Stimulated activated naive CD4-positive, alpha-beta T cell treated with Interleukin-2 at 50 U/mL for 16 hours (primary cell): ENCODE measurements at places on chromosomes 1 and 21.
A peak's percentile ranks its signal among the peaks of the same experiment; 100 is the strongest.

GRCh38 chr21:16797540-16797939, 715.3 kb upstream of the CXADR start:
- no peak for DNase-seq

- DNase-seq: no peak
These were observed 269.8 kb downstream of the ZNF648 start for GRCh38 chr1:181791721-181792120.

DNA sequence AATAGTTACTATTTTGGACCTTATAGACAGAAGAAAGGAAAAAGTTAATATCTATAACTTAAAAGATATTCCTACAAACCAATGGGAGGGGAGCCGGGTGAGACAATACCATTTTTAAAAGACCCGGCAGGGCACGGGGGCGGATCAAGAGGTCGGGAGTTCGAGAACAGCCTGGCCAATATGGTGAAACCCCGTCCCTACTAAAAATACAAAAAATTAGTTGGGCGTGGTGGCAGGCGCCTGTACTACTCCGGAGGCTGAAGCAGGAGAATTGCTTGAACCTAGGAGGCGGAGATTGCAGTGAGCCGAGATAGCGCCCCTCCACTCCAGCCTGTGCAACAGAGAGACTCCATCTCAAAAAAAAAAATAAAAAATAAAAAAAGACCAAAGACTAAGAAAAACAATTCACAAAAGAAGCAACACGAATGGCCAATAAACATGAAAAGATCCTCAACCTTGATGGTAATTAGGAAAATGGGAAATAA, 1.2 kb upstream of the PSMB2 start:
- no peak for DNase-seq

- DNase-seq: no peak
These were observed 90.4 kb upstream of the PLPPR4 start for GRCh38 chr1:99173900-99174299.

DNA sequence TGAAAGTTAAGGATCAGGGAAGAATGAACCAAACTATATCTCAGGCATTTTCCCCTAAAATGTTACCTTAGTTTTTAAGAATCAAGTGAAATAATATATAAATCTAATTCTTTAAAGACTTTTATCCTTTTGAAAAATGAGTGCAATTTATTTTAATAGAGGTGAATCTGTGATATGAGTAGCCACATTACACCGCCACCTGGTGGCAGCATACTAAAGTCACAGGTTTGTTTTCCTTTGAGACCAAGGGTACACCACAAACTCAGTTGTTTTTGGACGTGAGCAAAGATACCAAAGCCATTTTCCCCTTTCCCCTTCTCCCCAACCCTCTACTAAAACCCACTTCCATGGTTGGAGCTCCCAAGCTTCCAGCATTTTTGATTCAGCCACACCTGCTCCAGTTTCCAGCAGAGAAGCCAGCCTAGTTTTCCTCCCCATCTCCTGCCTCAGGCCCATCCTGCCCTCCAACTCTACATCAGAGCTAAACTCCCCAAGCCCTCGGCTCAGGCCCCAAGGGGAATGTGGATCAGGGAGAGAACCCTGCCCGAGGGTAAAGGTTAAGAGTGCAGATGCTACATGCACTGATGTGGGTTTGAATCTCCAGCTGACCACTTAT, 22.9 kb upstream of the LDLRAP1 start:
- peak; percentile 63 for DNase-seq

- DNase-seq: no peak
These were observed 67.9 kb upstream of the ZNF326 start for GRCh38 chr1:89927049-89927448.

- DNase-seq: no peak
These were observed 149.3 kb downstream of the ADGRL2 start for GRCh38 chr1:81950037-81950436.

DNA sequence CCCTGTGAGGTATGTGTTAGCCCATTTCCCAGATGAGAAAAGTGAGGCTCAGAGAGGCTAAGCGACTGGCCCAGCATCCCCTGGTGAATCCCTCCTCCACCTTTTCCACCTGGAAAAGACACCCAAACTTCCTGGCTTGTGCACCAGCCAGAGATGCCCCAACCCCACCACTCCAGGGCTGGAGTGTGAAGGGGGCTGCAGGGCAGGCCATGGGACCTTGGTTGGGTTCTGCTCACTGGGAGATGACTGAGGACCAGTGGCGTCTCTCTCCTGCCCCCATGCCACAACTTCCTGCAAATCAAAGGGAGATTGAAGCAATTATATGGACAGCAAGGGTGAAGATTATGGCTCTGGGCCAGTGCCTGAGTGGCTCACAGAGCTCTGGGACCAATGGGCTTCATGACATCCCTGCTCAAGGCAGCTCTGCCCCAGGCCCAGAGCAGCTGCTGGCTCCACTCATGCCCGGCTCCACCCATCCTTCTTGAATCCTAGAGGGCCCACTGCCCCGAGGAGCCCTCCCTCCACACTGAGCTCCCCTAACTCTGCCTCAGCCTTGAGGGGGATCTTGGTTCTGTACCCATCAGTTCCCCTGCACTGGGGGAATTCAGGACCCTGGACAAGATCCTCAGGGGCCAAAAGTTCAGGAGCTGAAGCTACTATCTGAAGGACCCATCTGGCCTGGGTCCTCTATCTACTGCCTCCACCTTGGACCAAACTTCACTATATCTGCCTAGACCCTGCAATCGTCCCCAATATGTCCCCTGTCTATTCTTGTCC, 416.9 kb downstream of the PTPRU start:
- DNase-seq: no peak
